Activated T-cell treated with anti-CD3 and anti-CD28 coated beads for 4 hours (primary cell): ENCODE measurements at places on chromosomes 4 and X.

DNA sequence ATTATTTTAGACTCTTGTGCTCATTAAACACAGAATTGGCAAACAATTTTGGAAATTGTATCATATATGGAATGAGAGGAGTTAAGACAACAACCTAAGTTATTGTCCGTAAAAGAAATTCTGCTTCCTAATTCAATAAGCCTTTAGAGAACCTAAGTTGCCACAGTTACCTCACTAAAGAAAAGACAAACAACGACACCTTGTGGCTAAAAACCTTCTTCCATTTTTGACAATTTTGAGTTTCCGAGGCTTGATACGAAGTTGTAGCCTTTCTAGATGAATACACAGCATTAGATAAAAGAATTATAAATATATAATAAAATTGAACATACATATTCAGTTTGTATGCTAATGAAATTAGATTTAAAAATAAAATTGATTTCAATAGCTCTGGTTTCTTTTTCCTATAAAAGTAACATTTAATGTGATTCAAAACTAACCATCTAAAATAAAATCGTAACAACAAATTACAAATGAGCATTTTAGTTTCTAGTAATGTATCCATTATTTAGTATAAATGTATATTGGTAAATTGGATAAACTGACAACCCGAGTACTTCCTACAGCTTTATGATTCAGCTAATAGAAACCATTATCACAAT lies 275.1 kb downstream of the GPM6A start:
- DNase-seq, result no peak

DNA sequence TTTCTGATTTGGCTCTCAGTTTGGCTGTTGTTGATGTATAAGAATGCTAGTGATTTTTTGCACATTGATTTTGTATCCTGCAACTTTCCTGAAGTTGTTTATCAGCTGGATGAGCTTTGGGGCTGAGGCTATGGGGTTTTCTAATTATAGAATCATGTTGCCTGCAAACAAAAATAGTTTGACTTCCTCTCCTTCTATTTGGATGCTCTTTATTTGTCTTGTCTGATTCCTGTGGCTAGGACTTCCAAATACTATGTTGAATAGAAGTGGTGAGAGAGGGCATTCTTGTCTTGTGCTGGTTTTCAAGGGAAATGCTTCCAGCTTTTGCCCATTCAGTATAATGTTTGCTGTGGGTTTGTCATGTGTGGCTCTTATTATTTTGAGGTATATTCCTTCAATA lies 734.7 kb upstream of the FAM241A start:
- no peak for DNase-seq

- no peak for DNase-seq
Observed at GRCh38 chr4:137541876-137542646, 9.8 kb upstream of the PCDH18 start.

DNA sequence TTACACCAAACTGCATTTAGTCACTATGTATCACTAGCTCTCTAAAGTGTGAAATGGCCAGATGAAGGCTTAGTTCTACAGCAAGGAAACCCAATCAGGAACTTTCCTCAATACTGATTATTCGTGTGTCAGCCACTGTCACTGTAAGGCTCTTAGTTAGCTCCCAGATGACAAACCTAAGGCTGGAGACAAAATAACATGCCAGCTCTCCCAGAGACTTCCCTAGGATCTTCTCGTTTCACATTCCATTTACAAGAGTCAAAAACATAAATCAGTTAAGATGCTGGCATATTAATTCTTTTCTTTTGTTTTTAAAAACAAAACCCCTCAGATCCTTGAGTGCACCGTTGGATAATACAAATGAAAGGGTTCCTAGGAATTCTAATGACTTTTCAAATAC lies 88.2 kb upstream of the TFDP3 start:
- no peak for DNase-seq

DNA sequence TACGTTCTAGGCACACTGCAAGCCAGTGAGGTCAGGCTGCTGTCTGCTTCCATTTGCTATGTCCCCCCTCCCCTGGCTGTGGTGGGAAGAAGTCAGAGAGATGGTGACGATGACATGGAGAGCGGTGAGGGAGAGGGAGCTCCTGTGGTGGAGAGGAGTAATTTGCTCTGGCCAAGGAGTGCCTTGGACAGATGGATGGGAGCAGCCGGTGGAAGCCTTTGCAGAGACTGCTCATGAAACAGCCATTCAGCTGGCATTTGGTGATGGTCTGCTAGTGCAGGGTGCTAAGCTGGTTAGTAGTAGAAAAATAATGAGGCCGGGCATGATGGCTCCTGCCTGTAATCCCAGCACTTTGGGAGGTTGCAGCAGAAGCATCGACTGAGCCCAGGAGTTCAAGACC lies 124.1 kb downstream of the FHDC1 start:
- DNase-seq, result no peak

DNA sequence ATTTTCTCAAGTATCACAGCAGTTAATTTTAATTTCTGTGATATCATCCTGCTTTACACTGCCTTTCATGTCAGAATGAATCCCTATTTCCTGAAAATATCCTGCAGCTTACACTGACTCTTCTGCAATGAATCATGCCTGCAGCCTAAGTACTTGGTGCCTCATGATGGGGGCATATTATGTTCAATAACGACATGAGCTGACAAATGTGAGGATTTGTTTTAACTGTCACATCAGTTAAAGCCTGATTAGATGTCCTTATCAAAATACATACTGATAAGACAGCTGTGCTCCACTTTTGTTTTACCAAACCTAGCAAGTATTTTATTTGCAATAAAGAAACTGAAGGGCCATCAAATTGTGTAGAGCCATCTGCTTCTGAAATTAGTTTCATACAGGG lies 359.9 kb upstream of the AGA start:
- no peak for DNase-seq

- DNase-seq, result no peak
Observed at GRCh38 chr4:110138551-110138950, 59.9 kb downstream of the ELOVL6 start.

GRCh38 chrX:15507005-15507404 lies 6.4 kb downstream of the BMX start:
- DNase-seq, result no peak

- no peak for DNase-seq
Observed at GRCh38 chr4:140019619-140020347, 134.2 kb downstream of the MAML3 start.

GRCh38 chr4:51925307-51925706 lies 82.4 kb downstream of the DCUN1D4 start:
- no peak for DNase-seq

DNA sequence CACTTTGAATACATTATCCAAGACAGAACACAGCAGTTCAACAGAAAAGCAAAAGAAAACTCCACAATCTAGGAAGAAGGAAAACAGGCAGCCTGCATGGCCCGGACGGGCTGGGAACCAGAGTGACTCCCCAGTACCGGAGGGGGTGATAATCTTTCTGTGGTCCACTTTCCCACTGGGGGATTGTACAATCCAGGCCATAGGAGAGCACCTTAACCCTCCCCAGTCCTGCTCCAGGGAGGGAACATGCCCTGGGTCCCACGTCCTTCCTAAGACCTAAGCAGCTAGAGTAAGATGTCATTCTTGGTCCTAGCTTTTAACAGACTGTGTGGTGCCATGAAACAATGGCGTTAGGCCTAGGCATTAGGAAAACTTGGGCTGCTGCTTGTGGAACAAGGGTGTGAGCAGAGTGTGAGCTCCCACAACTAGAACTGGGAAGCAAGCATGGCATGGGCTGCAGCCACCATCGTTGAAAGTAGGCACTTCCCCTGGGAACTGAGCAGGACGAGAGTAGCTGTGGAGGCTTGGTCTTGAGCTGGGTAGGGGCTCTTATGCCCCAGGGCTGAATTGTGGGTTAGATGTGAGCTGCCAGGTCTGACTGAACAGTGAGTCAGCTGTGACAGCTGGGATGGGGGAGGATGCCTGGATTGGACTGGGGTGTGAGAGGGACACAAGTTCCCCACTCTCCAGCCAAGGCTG lies 42.4 kb downstream of the NAT8L start:
- no peak for DNase-seq
